Activated naive CD4-positive, alpha-beta T cell treated with anti-CD3 and anti-CD28 coated beads, Interleukin-2, amount 50 U/mL, for 72 hours (primary cell): ENCODE measurements at places on chromosomes 11 and 22.

DNA sequence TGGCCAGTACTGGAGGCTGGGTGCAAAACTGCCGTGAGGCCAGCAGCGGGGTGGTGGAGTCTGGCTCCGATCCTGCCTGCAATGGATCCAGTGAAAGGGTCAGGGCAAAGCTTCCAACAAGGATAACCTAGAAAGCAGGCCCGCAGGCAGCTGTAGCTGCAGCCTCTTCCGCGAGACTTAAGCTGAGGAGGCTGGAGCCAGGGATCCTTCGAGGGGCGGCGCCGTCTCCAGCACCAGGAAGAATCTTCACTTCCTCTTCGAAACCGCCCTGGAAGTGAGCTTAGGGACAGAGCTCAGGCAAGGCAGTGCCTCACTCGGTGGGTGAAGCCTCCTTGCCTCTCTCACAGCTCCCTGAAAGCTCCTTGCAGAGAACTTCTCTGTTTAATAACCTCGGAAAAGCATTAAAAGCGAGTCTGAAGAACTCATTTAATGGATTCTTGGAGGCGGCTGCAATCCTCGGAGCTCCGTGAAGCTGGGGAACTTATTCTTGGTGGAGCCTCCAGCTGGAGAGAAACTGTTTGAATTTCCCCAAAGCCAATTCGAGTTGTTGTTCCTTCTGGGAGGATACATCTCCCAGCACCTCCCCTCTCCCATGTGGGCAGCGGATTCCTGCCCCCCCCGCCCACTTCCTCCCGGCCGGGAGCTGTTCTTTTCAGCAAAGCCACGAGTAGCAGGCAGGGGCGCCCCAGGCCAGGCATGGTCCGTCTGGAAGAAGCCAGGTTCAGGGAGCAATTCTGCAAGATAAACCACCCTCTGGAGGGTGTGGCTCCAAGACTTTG is 169.9 kb downstream of the CTTN start:
- DNase-seq, result no peak

DNA sequence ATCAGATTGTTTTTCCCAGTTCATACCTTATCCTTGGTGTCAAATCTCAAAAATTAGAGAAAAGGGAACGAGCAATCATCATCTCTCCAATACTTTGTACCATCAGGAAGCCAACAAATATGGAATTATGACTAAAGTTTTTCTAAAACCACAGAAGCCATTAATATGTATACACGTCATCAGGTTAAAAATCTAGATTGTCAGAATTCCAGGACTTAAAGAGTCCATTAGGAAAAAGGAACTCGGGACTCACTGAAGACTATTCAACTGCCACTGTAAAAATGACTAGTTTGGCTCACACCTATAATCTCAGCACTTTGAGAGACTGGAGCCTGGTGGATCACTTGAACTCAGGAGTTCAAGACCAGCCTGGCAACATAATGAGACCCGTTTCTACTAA is 344.4 kb upstream of the LRRC4C start:
- no peak for DNase-seq

DNA sequence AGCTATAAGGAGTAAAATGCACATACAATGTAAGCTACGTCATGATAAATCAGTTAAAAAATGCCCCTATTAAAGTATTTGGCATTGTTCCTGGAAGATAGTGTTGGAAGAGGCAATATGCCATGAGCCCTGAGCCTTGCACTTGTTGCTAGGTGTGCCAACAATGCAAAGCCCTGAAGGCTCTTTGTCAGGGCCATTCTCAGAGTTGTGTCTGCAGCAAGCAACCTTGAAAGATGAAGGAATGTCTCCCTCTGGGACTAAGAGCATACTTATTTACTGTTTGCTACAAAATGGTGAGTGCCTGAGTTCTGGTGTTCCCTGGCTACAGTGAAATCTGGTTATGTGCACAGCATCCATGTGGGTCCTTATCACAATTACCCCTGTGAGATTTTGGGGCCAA is 322.3 kb upstream of the FAT3 start:
- DNase-seq, result no peak

DNA sequence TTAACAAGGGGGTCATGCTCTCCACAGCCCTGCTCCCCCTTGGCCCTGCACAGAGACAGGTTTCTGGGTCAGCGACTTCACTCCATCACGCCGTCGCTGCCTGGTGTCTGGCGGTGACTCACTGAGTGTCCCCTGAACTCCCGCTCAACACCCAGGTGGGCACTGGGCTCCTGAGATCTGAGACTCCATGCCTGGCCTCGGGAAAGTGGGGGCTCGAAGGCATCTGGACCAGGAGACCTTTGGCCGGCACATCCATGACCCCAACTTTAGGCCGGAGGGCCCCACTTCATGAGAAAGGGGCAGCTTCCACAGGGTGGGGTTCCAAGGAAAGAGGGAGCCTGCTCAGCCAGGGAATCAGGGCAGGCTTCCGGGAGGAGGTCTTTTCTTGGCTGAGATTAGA is 79.3 kb upstream of the PRR5 start:
- no peak for DNase-seq

- no peak for DNase-seq
These were observed 423.0 kb downstream of the BRD1 start for GRCh38 chr22:49404576-49405241.

DNA sequence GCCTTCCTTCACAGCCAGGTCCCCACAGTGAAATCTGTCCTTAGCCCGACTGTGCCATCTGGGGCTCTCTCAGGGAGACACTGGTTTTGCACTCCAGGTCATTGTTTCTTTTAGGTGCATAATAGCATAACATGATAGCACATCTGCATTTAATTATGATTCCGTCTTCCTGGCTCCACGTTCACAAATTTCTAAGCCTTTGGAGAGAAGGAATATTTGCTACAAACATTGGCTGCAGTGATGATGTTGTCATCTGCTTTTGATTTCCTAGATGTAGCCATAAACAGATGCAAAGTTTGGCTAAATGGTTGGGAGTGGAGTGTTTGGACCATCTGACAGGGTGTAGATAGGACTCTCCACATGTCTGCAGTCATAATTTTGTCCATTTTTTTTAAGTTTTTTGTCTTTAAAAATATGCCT is 12.0 kb upstream of the CAT start:
- no peak for DNase-seq

DNA sequence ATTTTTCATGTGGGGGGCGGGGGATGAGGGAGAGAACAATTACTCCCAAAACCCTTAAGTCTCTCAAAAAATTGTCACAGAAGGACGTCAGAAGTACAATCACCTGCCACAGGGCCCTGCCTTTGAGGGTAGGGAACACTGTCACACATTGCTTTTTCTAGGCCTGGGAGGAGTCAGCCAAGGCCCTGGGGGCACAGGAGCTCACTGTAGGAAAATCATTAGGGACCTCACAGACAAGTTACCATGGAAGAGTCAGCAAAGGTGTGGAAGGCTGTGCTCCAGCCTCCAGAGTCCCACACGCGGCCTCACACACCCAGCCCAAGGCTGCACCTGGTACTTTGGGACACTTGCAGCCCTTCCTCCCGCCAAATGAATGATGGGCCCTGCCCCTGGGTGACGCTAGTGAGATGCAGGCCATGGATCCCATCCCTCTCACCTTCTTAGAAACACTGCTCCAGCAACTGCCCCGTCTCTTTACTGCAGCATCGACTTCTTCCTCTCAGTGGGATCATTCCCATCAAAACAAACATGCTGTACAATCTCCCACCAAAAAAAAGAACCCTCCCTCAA is 3.3 kb downstream of the PLEKHA7 start:
- no peak for DNase-seq

- DNase-seq, result no peak
These were observed 4.0 kb downstream of the TECTA start for GRCh38 chr11:121105063-121105480.

DNA sequence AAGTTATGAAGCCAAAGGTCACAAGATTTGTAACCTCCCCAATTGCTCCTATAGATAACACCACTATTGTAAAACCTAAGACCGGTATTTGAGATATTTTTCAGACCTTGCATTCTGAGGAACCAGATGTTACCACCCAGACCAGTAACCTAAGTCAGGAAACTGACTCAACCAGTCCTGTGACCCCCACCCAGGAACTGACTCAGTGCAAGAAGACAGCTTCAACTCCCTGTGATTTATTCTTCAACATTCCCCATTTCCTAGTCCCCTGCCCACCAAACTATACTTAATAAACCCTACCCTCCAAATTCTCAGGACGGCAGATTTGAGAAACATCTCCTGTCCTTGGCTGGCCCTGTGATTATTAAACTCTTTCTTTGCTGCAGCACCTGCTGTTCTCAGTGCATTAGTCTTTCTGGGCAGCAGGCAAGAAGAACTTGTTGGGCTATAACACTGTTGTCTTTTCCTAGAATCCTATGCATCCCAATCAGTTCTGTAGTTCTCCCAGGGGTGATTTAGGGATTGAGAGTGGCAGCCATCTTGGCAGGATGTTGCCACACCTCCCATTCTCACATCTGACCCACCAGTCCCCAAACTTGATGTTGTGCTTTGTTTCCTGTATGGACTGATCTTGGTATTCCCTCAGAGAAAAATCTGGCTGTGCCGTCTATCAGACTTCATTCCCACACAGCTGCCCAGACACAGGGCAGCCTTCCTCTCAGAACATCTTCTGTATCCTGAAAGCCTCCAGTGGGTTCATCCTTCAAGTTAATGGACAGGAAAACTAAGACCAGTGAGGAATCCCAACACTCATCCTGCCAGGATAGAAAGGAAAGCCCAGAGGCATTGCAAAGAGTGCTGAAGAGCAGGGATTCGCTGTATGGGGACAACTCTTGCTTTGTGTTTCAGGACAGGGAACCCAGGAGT is 104.0 kb downstream of the PDE2A start:
- DNase-seq, result no peak

GRCh38 chr11:82792319-82792718 is 58.7 kb upstream of the FAM181B start:
- DNase-seq, result no peak

- no peak for DNase-seq
These were observed 155.8 kb downstream of the CADM1 start for GRCh38 chr11:115348416-115348815.

DNA sequence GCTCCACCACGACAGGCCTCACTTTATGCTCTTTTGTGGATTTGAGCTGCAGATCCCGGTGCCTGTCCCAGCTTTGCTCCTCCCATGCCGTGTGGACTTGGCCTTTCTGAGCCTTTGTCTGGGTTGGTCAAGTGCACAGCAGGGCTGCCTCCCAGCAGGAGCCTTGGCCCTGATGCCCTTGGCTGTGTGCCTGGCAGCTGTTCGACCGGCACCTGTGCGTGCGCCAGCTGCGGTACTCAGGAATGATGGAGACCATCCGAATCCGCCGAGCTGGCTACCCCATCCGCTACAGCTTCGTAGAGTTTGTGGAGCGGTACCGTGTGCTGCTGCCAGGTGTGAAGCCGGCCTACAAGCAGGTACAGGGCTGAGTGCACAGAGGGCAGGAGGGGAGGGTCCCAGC is 46.5 kb downstream of the MYO7A start:
- DNase-seq, result no peak

GRCh38 chr11:86623041-86623621 is 49.3 kb downstream of the ME3 start:
- DNase-seq, result no peak

DNA sequence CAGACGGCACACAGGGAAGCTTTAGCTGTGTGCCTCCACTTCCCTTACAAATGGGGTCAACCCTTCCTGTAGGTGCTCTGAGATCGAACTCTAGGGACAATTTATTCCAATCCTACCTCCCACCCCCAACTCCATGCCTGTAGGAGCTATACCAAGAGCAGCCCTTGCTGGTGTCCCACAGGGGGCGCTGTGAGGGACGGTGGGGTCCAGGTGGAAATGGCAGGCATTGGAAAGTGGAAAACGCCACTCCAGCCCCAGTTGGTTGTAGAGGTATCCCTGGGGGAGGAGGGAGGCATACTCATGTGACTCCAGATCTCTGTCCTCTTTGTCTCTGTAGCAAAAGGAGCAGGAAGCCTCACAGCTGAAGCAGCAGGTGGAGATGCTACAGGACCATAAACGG is 161.3 kb downstream of the MYO18B start:
- DNase-seq, result no peak

DNA sequence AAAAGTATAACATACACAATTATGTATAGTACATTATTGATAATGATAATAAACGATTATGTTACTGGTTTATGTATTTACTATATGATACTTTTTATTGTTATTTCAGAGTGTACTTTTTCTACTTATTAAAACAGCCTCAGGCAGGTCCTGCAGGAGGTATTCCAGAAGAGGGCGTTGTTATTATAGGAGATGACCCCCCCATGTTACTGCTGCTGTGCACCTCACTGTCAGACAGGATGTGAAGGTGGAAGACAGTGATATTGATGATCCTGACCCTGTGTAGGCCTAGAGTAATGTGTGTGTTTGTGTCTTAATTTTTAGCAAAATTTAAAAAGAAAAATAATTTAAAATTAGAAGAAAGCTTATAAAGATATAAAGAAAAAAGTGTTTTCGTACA is 57.6 kb downstream of the REXO2 start:
- DNase-seq, result no peak

DNA sequence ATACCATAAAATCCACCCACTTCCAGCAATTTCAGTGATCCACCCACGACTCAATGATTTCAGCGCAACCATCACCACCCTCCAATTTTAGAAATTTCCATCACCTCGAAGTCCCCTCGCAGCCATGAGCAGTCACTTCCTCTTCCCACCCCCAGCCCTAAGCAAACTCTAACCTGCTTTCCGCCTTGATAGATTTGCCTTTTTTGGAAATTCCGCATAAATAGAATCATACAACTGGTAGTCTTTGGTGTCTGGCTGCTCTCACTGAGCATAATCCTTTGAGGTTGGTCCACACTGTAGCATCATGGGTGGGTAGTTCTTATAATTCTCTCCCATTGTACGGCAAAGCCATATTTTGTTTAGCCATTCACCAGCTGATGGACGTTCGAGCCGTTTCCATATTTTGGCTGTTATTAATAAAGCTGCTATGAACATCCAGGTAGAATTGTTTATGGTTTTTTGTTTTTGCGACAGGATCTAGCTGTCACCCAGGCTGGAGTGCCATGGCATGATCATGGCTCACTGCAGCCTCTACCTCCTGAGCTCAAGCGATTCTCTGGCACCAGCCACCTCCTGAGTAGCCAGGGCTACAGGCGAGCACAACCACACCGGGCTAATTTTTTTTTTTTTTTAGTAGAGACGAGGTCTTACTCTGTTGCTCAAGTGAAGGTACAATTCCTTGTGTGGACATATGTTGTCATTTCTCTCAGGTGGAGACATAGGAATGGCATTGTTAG is 16.0 kb downstream of the PIM3 start:
- peak; percentile 76 for DNase-seq

GRCh38 chr11:118436639-118437207 is 431 bp downstream of the KMT2A start:
- DNase-seq, result peak; percentile 51

DNA sequence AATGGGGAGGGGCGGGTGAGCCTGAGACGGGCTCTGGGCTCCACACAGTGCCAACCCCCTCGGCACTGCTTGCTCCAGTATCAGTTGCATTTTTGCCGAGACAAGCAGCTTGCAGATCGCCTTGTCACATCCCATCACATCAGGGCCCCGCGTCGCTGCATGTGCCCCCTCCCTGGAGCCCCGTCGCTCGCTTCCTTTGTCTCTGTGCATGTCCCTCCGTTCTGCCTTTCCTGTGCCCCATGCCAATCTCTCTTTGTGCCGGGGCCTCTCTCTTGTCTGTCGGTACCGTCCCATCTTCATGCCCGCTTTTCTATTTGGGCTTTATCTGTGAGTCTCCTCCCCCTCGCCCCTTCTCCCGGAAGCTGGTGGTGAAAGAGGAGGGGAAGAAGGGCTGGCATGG is 202.2 kb downstream of the CEP164 start:
- no peak for DNase-seq
